Fibroblast of upper back skin (primary cell): ENCODE measurements at places on chromosomes 5 and 9.

GRCh38 chr5:15790446-15791018 is 290.6 kb downstream of the FBXL7 start:
- peak; percentile 23 for DNase-seq

DNA sequence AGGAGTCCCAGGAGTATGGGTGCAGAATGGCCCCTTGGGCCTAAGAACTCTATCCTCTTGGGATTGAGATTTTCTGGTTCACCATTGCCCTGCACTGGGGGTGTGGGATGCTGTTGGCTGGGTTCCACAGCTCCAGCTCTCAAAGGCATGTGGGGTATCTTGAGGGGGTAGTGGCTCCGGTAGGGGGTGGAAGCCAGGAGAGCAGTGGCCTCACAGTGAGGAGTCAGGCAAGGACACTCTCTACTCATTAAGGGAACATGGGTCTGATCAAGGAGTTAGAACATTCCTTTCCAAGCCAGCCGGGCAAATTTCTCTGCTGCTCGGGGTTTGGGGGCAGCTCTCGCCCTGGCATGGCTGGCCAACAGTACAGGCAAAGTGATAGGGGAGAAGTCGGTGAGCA is 33.0 kb downstream of the LARP1 start:
- DNase-seq: no peak

- no peak for DNase-seq
These were observed 9.0 kb upstream of the CPLX2 start for GRCh38 chr5:175862131-175863012.

- peak; percentile 86 for DNase-seq
These were observed 1.7 kb upstream of the SLIT3 start for GRCh38 chr5:169302491-169303118.

GRCh38 chr9:134350416-134350994 is 24.2 kb downstream of the RXRA start:
- no peak for DNase-seq

DNA sequence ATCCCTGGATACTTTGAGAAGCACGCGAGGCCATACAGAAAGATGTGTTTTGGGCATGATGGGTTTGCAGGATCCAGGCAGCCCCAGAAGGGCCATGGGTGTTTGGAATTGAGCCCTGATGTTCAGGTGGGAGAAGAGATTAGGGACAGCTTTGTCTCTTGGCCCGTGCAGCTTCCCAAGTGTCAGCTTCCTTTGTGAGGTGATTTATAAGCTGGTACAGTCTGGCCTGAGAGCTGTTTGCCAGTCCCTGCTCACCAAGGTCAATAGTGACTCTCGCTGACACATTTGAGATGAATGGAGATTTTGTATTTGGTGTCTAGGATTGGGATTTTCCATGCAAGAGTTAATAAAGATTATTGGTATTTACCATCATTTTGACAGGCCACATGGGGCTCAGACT is 165.9 kb downstream of the ICE1 start:
- no peak for DNase-seq

DNA sequence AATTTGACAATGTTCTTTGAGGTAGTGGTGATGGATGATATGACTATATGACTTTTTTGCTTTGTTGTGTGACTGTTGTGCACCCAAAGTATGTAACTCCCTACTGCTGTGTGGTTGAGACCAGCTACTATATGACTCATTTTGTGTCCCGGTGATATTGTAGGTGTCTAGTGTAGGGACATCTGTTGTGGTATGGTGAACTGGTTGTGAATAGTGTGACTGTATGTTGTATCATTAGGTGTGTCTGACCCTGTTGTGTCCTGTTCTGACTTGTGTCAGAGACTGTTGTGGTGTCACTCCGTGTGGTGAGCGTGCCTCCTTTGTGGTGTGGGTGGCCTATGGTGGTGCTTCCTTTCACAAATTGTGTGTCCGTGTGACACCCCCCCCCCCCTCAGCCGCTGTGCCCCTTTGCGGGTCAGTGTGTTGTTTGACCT is 11.2 kb upstream of the CXXC5 start:
- DNase-seq: peak; percentile 32

GRCh38 chr9:15138357-15138686 is 168.7 kb downstream of the TTC39B start:
- DNase-seq: no peak

DNA sequence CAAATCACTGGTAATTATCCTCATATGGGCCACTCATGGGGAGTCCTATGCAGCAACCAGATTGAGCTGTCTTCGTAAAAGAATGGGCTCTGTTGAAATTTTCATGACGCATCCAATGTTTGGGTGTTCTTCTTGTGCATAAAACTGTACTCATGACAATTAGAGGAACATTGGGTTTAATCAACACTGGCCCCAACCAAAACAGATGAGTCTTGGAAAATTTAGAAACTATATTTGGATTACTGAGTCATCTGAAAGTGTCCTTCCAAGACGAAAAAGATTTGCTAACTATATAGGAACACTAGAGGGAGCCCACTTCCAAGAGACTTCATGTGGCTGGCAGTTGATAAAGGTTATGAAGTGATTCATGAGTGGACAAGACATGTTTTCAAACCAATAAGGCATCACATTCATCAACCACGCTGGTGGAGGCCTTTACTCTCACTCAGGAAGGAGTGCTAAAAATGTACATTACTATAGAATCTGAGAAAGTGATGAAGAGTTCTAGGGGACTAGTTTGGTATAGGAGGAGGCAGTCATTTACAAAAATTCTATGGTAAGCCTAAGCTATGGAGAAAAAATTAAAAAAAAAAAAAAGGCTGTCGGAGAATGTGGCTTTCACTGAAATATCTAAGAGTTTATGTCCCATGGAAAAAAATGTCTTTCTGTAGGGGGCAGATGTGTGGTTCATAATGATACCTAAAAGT is 313.5 kb downstream of the PRDM9 start:
- peak; percentile 41 for DNase-seq

- no peak for DNase-seq
These were observed 61.7 kb downstream of the GALNT12 start for GRCh38 chr9:98869078-98869745.

- DNase-seq: no peak
These were observed 97.9 kb downstream of the SV2C start for GRCh38 chr5:76180814-76181805.

DNA sequence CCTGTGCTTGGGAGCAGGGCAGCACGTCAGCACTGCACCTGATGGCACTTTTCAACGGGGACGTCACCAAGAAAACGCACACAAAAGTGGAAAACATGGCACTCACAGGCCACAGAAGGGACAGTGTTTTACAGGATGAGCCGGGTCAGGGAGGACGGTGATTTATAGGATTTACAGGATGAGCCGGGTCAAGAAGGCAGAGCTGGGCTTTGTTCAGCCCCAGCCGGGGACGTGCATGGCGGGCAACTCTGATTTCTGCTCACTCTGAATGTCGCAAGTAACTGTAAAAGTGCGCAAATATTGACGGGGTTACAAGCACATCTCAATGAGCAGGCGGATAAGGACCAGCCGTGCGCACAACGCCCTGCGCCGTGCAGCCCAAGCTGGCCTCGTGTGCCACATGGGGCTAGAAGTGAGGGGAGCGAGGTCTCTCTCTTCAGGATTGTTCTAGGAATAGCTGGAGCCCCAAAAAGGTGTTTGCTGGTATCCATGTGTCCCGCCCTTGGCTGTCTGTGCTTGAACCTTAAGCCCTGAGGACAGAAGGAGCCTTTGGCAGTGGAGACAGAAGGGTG is 16.4 kb downstream of the SLC6A18 start:
- DNase-seq: no peak

DNA sequence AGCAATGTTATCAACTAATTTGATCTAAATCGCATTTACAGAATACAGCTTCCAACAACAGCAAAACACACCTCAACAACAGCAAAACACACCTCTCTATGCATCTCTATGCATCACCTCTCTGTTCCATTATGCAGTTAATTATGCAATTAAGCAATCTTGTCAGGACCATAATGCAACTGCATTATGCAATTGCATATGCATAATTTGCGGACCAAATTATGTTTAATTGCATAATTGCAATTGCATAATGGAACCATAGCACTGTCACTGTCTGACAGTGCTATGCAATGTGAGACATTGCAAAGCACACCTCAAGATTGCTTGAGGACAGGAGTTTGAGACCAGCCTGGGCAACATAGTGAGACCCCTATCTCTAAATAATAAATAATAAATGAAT is 80.4 kb upstream of the PRSS3 start:
- no peak for DNase-seq

DNA sequence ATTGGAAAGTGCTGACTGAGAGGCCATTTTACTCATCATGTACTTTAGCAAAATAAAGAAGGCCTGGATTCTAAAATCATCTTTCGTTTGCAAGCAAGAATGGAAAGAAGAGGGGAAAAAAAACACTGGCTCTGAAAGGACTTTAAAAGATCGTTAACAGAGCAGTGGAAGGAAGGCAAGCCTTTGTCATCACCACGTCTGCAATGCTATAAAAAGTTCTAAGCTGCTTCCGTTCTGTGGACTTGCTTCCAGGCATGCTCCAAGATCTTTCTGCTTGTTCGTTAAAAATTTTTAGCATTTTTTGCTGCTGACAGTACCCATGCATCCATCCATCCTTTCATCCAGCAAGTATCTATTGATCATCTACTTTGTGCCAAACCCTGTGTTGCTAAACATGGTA is 226.5 kb downstream of the GABBR2 start:
- peak; percentile 62 for DNase-seq

DNA sequence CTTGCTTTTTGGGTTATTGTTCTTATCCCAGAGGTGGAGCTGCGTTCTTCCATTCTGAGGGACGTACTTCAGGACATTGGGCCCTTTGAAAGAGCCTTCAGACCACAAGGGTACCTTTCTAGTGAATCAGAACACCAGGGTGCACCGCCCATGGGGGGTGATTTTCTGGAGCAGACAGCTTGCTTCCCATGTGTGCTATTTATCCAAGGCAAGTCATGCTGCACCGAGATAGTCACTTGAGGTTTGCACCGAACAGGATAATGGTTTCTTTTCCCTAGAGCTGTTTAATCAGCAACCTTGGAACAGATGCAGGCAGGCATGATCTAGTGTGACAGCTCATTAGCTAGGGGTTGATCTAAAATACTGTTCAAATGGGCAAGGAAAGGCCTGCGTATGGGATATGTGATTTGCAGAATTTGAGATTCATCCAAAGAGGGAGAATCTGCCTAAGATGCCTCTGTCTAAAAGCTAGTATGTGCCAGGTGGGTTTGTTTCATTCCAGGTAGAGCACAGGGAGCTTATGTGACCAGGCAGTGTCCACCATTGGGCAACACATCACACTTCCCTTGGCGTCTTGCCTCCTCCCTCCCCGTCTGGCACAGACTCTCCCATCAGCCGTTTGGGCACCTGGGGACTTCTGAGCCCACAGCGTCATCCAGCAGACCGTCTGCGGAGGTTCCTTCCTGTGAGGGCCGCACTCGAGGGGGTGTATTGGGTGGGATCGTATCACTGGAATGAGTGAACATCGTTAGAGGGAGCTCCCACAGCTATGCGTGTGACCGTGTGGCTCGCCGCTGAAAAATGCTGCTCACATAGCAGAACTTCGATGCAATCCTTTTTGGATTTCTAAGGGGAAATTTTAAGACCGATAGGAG is 23.0 kb downstream of the ABL1 start:
- DNase-seq: peak; percentile 93

DNA sequence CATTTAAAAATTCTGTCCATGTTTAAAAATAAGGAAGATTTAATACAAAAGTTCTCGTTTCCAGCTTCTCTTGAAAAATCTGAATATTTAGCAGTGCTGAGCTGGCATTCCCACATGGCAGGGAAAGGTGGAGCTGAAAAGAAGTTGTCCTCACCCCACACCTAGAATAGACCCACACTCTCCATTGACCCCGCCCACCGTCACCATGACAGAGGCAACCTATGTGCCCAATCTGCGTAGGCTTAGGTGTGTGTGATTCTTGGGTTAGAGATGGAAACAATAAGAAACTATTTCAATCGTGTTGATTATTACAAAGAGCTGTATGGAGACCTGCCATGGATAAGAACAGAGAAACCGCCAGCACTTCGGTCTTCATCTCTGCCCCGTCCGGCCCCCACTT is 8.9 kb upstream of the STK32A start:
- no peak for DNase-seq

- no peak for DNase-seq
These were observed 36.0 kb downstream of the SH3GL2 start for GRCh38 chr9:17614903-17615302.

DNA sequence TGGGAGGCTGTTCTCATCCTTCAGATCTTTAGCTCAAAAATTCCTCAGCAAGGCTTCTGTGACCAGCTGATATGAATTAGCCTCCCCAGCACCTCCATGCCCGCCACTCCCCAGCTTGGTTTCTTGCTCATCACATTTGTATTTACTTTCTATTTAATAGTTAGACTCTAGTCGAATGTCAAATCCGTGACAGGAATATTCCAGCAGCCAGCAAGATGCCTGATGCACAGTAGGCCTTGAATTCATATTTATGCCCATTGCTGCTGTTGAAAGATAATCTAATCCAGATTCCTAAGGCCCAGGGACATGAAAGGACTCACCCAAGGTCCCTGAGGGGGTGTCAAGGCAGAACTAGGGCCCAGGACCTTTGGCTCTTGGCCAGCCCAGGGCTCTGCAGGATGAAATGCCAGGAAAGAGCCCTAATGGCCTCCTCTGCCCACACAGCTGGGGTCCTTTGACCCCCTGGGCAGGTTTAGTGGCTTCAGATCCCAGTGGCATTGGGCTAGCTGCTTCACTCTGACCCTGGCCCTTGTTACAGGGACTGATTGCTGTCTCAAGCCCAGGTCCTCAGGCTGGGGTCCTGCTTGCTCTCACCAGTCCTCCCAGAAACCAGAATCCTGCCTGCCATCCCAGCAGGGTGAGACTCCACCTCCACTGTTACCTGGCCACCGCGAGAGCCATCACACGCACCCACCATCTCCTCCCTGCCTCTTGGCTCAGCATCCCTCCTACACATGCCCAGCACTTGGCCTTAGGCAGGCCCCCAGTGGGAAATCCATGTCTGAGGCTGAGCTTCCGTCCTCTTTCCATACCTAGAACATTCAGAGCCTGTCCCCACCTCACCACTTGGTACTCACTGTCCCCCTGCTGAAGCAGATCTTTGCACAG is 7.3 kb downstream of the CSF1R start:
- no peak for DNase-seq

- DNase-seq: no peak
These were observed 8.7 kb downstream of the PPP6C start for GRCh38 chr9:125180876-125181275.

DNA sequence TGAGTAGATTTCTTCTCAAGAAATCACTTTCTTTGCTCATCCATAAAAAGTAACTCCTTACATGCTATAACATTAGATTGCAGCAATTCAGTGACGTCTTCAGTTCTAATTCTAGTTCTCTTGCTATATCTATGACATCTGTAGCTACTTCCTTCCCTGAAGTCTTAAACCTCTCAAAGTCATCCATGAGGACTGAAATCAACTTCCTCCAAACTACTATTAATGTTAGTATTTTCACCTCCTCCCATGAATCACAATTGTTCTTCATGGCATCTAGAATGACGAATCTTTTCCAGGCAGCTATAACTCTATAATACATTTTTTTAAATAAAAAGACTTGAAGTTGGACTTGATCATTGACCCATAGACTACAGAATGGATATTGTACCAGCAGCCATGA is 46.2 kb upstream of the PRRC1 start:
- DNase-seq: no peak

GRCh38 chr9:134169724-134170401 is 5.5 kb upstream of the RNU6ATAC start:
- no peak for DNase-seq
